CD4-positive, alpha-beta T cell treated with Interferon alpha-2 for 1 hour (primary cell): ENCODE measurements at places on chromosomes 2 and 18.

DNA sequence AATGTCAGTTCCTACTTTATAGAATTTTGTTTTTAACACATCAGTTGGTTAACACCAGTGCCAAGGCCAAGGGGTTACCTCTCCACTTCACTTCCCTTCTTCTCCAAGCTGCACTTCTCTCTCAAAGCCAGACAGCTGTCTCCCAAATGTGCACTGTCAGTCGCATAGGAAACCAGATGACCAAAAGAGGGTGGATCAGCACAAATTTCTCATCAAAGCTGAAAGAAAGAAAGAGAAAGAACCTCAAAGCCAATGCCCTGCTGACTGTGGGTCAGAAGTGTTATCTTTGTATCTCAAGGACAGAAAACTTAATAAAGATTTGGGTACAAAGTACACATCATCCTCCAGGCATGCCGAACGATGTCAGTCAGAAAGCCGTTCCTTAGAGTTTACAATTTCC lies 32.2 kb downstream of the SPATS2L start:
- DNase-seq: no peak

DNA sequence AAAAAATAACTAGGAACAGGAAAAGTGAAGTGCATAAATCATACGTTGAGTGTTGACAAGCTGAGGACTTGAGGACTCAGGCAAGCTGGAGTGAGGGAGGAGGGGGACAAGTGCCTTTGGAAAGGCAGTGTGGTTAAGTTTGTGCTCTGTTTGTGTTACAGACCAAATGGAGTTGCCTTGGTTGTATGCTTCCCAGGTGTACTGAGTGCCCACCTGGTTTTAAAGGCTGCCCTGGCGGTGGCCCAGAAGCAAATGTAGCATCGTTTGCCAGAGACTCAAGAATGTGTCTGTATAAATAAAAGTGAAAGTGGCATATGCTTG lies 240.9 kb downstream of the PRKCE start:
- DNase-seq: no peak

- DNase-seq: no peak
Measured at GRCh38 chr2:209661286-209661894, 110.2 kb upstream of the UNC80 start.

- no peak for DNase-seq
Measured at GRCh38 chr2:10460366-10460796, 12.3 kb upstream of the ODC1 start.

DNA sequence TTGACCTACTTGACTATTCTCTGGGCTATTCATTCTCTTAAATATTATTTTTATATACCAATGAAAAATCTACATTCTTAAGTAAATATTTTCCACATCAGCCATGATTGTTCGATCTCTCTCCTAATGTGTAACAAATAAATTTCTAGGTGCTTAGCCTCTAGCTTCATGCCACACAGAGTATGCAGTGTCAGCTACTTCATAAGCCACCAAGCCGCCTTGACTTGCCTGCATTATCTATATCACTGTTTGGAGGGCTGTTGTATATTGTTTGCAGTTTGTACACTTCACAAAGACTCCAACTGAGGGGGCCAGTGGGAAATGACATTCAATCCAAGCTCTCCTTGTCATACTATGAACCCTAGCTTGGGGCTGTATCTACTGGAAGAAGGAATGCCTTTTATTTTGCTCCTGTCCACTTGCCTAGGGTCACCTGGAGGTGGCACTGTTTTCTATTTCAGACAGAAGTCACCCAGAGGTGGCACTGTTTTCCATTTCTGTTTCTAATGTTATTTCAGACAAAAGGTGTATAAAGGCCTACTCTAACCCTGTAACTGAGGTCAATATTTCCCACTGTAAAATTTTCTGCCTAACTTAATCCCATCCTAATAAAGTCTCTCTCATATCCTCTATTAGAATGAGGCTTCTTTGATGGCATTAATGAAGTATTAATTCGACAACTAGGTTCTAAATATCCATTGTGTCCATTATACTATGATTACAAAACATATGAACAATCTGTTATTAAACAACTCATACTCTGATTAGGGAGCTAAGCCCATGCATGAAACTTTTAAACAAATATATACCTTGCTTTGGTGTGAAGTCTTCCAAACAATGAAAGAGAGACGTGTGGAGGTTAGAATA lies 36.4 kb downstream of the COL5A2 start:
- peak; percentile 67 for DNase-seq

GRCh38 chr2:26561918-26562810 lies 79.0 kb downstream of the CIB4 start:
- DNase-seq: no peak

DNA sequence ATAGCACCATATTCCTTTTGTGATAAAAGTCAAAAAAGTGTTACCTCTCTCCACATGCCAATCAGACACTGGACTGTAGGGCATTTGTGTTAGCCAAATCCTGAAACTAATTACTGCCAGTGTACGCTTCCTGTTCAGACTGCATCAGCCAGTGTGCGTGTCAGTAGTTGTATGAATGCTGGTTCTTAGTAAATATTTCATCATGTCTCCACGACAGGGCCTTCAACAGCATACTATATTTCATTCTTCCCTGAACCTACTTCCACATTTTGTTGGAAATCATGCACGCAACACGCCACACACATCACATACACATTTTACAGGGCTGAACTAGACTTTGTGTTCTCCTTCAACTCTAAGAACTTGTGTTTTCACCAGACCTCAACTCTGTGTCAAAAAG lies 77.5 kb downstream of the EPB41L3 start:
- peak; percentile 42 for DNase-seq

DNA sequence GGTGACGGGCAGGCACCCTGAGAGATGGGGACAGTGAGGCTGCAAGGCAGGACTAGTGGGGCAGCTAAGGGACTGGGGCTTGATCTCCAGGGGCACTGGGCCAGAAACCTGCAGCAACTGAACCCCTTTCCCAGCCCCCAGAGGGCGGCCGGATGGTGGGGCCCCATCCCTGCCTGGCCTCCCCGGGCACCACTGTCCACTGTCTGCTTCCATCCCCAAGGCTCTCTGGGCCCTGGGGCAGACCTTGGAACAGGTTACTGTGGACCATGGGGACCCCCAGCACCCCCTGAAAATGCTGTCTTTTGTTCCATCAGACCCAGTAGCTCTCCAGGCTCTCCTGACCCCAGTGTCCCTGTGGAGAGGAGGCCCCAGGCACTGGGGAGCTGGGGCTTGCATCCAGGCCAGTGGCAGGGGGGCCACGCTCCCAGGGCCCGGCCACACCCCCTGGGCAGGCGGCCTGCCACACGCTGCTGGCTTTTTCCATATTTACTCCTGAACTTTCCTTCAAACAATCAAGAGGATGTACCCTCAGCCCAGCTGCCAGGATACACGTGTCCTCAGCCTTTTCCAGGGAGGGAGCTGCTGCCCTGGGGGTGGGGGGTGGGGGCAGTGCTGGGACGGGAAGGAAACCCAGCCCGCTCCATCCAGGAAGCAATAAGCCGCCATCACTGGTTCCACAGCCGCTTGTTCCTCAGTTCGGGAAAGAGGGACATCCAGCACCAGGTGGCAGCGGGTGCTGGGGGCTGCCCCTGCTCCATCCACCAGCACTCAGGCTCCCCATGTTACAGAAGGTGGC lies 102.3 kb upstream of the ODC1 start:
- no peak for DNase-seq

- no peak for DNase-seq
Measured at GRCh38 chr18:45863469-45863868, 38.0 kb downstream of the SIGLEC15 start.

DNA sequence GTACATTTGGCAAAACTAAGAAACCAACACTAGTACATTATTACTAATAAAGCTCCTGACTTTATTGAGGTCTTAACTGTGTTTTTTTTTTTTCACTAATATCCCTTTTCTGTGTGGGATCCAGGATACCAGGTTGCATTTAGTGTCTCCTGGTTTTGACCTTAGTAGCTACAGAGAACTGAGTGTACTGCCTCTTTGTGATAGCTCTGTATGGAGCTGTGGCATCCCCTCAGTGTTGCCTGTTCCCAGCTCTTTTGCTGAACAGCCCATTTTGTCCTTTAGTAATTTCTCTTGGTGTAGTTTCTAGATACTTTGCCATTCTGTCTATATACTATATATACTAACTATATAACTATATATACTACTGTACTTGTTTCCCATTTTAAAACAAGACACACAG lies 31.6 kb downstream of the KCMF1 start:
- no peak for DNase-seq

DNA sequence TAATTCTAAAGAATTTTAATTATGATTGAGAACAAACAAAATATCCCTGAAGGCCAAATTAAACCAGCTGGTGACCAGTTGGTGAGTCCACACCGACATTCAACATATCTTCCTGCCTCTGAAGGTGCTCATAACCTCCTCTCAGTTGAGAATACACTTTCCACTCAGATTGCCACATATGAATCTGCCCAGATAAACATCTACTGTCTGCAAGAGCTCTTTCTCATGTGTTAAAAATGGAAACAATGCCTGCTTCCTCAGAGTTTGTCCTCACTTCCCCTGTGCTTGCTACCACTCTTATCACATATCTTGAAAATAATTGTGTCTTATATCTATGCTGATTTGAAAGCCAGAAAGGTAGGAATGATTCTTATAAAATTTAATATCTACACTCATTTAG lies 177.7 kb upstream of the GULP1 start:
- DNase-seq: no peak

GRCh38 chr18:40769786-40770185 lies 1185.2 kb upstream of the PIK3C3 start:
- no peak for DNase-seq

DNA sequence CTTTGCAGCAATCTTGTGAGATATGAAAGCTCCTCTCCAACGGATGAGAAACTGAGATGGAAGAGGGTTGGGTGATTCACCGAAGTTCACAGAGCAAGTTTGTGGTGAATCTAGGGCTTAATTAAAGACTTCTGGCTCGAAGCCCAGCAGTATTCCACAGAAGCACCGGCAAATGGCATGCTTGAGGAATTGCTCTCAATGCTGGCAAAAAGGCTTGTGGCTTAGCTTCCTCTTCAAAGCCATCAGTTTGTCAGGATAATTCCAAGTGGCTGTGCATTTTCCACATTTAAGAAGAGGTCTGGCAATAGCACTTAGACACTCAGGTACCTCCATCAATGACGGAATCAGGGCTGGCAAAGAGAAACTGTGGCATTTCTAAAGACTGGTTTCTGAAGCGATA lies 98.7 kb upstream of the SLC66A3 start:
- no peak for DNase-seq

DNA sequence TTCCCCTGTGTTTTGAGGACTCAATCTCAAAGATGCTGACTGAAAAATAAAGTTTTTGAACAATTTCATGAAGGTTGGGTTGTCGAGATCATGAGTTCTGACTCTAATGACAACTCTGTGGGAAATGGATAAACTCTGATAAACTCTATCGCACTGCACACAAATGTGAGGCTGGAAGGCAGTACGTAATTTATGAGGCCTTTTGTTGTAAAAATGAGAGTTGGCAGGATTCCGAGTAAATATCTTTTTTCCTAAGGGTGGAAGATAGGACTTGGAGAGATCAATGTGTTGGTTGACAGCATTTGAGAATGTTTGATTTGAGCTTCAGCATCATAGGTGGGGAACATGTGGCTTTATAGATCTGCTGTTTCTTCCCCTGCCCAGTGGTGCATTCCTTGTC lies 90.4 kb downstream of the SPTBN1 start:
- no peak for DNase-seq

DNA sequence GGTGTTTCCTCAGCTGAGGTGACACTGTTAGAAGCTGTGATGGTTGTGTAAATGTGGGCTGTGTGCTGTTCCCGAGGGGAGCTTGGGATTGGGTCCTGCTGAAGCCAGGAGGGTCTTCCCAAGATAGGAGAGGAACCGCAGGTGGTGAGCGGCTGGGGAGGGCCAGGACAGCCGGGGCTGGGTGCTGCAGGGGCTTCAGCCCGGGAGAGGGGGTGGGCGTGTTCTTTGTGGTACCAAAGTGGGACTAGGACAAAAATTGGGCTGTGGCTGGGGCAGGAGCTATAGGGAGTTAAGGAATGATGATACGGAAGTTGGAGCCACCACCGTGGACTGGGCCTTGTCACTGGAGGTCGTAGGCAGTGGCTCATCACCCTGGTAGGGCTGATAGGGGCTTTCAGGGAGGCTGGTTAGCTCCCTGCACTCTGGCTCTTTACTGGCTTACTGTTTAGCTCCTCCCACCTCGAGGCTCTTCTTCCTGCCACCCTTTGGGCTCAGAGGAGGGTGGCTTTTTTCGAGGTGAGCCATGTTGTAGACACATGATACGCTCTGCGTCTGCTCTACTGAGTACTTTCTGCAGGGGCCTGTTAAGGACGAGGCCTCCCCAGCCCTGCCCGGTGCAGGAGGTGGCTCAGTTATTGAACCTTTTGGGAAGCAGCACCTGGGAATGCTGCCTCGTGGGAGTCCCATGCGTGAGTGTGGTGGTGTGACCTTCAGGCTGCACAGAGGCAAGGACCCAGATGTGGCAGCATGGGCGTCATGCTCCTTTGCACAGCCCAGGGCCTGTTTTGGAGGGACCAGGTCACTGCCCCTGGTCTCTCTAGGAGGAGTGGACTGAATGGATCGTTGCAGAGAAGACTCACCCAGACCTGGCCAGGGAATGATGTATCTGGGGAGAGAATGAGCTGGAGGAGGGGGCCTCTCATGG lies 21.6 kb downstream of the ASB1 start:
- no peak for DNase-seq

- DNase-seq: peak; percentile 11
Measured at GRCh38 chr2:101770726-101771125, 73.2 kb downstream of the MAP4K4 start.

DNA sequence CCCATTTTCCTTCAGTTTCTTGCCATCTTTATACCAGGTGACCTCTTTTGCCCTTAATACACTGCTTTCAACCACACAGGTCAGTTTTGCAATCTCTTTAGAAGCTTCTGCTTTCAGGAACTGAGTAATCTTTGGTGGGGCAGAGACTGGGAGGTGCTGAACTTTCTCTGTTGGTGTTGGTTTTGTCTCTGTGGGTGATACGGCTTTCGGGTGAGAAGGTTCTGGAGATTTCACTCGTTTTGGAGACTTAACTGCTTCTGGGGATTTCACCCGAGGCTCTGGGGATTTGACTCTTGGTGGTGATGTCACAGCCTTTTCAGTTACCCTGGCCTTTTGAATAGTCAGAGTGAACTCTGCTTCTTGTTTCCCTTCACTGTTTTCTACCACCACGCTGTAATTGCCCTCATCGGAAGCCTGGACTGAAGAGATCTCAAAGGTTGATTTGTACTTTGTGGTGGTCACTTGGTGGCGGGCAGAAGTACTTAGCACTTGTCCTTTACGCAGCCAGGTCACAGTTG lies 50.4 kb downstream of the PLEKHA3 start:
- DNase-seq: peak; percentile 49

- DNase-seq: no peak
Measured at GRCh38 chr2:75564026-75564688, 3.4 kb upstream of the EVA1A start.
